NCI-H2107 (cell line): ENCODE measurements at places on chromosomes 7 and 10.

- no peak for DNase-seq
Observed at GRCh38 chr7:94561841-94562514, 52.4 kb downstream of the CASD1 start.

DNA sequence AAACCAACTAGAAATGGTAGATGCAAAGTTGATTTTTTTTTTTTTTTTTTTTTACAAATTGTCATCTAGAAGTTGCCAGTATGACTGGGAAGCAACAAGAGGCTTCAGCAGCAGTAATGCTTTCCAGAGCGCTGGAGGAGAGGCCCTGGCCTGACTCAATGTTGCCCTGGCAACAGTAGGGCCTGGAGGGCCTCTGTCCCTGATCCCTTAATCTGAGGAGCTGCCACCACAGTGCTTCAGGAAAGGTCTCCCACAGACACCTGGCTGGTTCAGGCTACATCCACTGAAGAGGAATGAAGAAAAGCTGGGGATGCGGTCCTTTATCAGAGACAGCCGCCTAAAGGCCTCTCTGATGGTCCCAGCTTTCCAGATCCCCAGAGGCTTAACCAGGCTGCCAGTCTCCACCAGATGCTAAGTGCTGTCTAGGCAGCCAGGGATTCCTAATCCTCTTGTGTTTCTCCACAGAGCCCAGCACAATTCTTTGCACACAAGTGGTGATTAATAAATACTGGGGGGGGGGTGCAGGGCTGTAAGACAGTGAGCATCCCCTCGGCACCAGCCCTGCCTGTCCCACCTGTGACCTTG, 33.7 kb downstream of the ZNF777 start:
- DNase-seq: no peak

DNA sequence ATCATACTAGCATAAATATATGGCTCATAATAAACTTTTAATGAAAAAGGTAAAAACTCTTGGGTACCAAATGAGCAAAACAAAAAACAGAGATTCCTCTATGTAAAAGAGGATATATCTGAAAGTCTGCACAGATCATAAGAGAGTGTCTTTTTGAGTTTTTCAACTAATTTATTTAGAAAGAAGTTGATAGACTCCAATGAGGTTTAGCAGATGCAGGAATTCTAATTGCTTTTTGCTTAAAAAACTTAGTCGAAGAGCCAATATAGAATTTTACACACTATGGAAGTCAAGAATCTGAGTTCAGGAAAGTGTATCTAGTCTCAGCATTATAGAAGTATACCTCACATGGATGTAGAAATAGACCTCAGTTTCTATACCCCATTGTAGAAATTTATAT, 3.4 kb upstream of the MLLT10 start:
- DNase-seq: no peak

GRCh38 chr10:48554246-48554645, 50.6 kb downstream of the ARHGAP22 start:
- no peak for DNase-seq

DNA sequence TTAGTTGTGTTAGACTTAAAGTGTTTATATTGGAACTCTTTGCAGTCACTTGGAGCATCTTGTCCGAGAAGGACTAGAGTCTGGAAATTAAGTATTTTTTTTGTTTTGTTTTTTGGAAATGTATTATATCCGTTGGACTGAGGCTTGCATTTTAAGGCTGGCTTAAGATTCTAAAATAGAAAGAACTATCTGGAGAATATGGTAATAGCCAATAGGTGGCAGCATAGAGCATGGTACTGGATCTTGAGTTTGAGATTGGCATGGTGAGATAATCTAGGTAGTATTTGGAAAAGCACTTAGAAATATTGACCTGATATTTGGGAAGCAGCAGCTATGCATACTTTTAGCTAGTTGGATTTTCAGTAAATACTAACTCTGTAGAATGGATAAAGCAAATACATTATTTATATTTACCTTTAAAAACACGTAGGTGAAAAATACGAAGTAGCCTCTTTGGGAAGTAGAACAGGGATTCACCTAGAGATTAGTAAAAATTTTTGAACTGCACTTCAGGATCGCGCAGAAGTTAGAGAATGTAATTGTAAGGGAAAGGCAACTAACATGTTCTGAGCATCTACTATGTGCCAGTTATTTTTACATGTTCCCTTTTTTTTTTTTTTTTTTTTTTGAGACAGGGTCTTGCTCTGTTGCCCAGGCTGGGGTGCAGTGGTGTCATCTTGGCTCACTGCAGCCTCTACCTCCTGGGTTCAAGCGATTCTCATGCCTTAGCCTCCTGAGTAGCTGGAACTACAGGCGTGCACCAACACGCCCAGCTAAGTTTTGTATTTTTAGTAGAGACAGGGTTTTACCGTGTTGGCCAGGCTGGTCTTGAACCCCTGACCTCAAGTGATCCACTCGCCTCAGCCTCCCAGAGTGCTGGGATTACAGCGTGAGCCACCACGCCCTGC, 78.6 kb downstream of the LCOR start:
- no peak for DNase-seq

DNA sequence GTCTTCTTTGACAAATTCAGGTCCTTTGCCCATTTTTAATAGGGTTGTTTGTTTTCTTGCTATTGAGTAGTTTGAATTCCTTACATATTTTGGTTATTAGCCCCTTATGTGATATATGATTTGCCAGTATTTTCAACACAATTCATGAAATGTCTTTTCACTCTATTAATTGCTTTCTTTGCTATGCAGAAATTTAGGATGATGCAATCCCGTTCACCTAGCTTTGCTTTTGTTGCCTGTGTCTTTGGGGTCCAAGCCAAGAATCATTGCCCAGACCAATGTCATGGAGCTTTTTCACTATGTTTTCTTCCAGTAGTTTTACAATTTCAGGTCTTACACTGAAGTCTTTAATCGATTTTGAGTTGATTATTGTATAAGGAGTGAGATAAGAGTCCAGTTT, 154.5 kb downstream of the PAXIP1 start:
- DNase-seq: no peak

- DNase-seq: no peak
Observed at GRCh38 chr10:126851414-126852108, 53.7 kb upstream of the DOCK1 start.

DNA sequence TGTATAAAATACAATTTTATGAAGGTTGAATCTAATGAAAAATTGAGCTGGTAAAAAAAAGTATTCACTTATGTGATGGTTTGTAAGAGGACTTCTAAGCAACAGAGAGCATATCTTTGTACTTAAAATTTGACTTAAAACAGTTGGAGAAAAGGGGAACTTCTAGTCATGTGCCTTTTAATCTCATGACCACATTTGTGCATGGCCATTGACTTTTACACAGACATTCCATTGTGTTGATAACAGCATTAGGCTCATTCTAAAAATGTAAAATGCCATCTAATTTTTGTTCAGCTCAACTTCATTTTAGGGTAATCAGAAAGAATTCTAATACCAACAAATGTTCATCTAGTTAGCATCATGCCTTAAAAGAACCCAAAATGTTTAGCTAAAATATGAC, 119.9 kb downstream of the HPSE2 start:
- DNase-seq: no peak
